ENCODE measurements at places on chromosomes 3 and 15.

DNA sequence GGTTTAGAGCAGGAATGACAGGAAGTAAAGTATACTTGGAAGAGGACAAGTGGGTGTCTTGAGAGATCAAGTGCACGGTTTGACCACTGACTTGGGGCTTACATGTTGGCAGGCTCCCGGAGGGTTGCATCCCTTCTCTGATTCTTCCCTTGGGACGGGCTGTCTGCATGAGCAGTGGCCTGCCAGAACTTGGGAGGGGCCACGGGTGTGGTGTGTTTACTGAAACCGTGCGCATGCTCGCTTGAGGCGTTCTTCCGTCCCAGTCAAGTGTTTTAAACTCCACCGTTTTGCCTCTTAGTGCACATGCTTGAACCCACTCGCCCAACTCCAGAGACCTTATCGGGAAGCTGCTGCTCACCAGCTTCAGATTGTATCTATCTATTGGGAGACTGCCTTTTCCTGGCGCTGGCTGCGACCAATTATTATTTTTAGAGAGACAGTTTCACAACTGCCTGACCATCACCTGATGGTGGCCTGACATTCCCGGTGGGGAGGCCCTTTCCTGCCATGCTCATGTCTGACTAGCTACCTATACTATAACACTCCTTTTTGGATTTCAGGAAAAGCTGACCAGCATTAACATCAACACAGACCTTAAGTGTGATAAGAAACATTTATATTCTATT, 14.9 kb upstream of the C3orf22 start:
- DNase-seq, result no peak

DNA sequence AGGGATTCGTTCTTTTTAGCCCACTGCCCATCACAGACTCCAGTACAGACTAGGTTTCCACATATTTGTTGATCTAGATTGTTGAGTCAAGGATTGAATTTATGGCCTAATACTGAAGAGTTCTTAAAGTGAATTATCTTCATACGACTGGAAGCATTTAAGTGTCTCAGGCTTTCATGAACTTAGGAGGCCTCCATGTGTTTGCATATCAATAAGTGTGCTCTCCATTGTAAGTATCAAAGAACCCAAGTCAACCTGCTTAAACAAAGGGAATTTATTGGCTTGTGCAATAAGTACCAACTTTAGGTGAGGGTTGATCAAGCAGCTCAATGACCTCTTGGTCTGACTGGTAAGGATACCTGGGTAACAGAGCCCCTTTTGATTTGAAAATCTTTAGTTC, 382.1 kb downstream of the PDCD6IP start:
- DNase-seq, result no peak

GRCh38 chr3:63909431-63909830, 2.8 kb downstream of the SCAANT1 start:
- DNase-seq, result no peak

- no peak for DNase-seq
Observed at GRCh38 chr3:157067114-157067513, 92.8 kb downstream of the CCNL1 start.

- DNase-seq, result no peak
Observed at GRCh38 chr3:108590460-108590859, 938 bp downstream of the DZIP3 start.

GRCh38 chr3:58573640-58574039, 3.6 kb downstream of the FAM107A start:
- no peak for DNase-seq

- DNase-seq, result no peak
Observed at GRCh38 chr3:132382267-132382666, 35.0 kb upstream of the DNAJC13 start.

DNA sequence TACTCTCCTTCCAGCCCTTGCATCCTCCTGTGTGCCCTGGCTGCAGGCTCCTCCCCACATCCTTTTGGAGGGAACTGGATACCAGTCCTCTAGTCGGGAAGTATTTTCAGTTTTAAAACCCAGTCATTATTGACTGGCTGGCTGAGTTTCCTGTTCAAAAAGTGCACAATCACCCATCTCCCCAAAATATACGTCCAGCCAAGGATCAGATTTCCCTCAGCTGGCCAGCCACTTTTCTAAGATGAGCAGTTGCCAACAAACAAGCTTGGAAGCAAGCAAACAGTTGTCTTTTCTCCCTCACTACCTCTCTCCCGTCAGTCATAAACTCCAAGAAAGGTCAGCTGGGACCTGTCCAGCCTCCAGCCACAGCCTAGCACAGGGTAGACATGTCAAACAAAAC, 147.7 kb upstream of the GALNT15 start:
- DNase-seq, result no peak

GRCh38 chr3:111517801-111518200, 24.2 kb upstream of the CD96 start:
- DNase-seq, result no peak

- DNase-seq, result no peak
Observed at GRCh38 chr3:41898631-41899030, 63.3 kb downstream of the ULK4 start.

GRCh38 chr3:115092220-115092791, 54.8 kb downstream of the ZBTB20 start:
- DNase-seq, result peak; percentile 50

DNA sequence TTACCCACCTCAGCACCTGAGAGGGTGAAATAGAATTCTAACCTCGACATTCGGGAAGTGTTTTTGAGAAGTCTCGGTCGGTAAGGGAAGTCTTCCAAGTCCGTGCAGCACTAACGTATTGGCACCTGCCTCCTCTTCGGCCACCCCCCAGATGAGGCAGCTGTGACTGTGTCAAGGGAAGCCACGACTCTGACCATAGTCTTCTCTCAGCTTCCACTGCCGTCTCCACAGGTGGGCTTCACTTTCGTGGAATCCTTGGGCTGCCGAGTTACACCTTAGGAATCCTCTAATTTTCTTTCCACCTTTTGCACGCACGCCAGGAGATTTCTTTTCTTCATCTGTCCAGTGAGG, 775 bp downstream of the CCNDBP1 start:
- DNase-seq, result peak; percentile 33

DNA sequence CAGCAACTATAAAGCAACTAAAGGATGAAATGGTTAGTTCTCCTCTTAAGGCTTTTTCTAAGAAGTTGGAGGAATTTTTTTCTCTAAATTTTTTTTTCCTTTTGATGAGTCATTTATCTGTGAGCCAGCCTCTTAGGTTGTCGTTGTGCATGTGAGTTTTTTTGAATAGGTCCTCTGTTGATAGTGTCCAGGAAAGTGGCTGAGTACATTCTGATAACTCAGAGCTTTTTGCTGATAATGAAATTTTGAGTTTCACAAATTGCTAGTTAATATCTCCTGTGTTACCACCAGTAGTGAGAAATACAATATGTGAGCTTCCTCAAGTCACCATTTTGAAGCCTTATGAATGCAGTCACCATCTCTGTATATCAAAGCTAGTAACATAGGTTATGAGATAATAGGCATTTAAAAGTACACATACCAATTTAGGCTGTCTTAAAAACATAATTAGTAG, 7.1 kb upstream of the LXN start:
- peak; percentile 36 for DNase-seq

DNA sequence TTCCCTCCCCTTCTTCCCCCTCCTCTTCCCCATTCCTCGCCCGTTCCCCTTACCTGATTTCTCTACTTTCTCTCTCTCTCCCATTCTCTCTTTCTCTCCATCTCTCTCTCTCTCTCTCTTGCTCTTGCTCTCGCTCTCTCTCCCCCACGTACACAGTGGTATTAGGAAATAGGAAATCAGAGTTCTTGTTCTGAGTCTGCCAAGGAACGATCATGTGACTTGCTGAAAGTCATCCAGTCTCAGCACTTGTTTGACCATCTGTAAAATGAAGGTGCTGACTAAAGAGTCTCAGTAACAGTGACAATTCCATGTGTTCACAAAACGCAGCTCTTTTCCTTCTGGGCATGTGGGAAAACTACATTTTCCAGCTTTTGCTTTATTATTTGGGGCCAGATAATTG, 445.0 kb upstream of the TGFBR2 start:
- DNase-seq, result peak; percentile 68

GRCh38 chr3:98259707-98260106, 4.3 kb upstream of the OR5H6 start:
- DNase-seq, result peak; percentile 4

- no peak for DNase-seq
Observed at GRCh38 chr3:189849262-189849661, 218.1 kb downstream of the TP63 start.

DNA sequence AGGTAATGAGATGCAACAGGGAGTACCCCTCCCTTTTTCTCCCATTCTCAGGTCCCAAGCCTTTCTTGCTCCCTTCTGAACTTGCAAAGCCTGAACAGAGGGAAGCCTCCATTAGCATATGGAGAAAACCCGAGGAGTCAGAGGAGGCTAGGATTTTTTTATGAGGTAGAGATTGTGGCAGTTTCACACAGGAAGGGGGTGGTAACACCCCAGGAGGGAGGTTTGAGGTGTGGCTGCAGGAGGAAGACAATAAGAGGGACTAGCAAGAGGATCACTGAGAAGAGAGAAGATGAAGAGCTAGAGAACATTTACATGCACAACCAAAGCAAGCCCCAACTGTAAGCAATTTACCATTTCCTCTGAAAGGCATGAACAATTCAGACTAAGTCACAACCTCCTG, 322.7 kb downstream of the SV2B start:
- DNase-seq, result no peak

GRCh38 chr3:76679541-76679940, 360.4 kb upstream of the ROBO2 start:
- DNase-seq, result no peak

- peak; percentile 87 for DNase-seq
Observed at GRCh38 chr15:75067123-75067830, 43.9 kb downstream of the PPCDC start.

DNA sequence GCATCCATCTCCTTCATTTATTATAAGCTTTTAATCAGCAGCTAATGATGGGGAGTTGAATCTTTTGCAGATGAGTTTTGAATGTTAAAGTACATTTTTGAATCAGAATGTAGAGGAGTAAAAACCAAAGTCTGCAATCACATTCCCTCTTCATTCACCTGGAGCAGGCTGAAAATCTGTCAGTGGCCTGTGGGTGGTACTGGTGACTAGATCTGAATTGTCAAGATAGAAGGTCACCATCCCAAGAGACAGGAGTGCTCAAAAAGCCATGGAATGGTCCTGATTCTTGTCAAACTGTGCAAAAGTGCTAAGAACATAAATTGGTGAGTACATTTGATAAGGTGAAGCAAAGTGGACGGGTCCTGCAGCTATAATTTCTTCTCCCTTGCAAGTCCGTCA, 881.3 kb upstream of the NR2F2 start:
- no peak for DNase-seq

GRCh38 chr15:80921736-80922410, 67.7 kb downstream of the MESD start:
- no peak for DNase-seq

- no peak for DNase-seq
Observed at GRCh38 chr3:111269777-111270176, 198.2 kb downstream of the NECTIN3 start.

DNA sequence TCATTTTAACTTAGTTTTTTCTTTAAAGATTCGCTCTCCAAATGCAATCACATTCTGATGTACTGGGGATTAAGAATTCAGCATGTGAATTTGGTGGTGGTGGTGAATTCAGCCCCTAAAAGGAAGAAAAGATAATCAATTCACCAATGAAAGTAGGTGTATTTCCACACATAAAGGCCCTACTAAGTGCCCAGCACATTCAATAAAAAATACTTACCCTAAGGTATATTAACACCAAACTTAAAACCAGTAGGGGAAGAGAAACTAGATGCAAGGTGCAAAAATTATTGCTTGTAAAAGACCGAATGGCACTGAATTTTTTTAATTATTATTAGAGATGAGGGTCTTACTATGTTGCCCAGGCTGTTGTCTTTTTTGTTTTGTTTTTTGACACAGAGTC, 16.8 kb upstream of the SUCNR1 start:
- no peak for DNase-seq

GRCh38 chr3:11037241-11037873, 44.8 kb downstream of the SLC6A1 start:
- no peak for DNase-seq

GRCh38 chr15:70164910-70165715, 67.4 kb upstream of the TLE3 start:
- DNase-seq, result no peak

GRCh38 chr3:184058029-184058428, 5.2 kb downstream of the HTR3C start:
- DNase-seq, result no peak

- peak; percentile 40 for DNase-seq
Observed at GRCh38 chr3:143658861-143659260, 189.4 kb downstream of the SLC9A9 start.

GRCh38 chr3:188299068-188299467, 145.1 kb downstream of the LPP start:
- DNase-seq, result peak; percentile 44

DNA sequence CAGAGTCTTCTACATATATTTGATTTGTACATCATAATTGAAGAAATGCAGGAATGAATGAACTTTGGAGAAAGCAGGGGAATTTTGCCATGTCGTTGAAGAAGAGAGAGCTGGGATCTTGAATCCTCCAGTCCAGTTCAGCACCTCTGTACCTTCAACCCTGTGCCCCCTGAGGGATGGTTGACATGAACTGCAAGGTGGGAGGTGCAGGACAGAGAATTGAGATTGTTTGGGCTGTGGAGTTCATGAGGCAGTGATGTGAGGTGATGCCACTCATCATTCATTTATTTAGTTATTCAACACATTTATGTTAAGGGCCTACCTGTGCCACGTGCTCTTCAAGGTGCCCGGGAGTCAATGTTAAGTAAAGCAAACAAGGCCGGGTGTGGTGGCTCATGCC, 104.6 kb downstream of the ARNT2 start:
- no peak for DNase-seq

DNA sequence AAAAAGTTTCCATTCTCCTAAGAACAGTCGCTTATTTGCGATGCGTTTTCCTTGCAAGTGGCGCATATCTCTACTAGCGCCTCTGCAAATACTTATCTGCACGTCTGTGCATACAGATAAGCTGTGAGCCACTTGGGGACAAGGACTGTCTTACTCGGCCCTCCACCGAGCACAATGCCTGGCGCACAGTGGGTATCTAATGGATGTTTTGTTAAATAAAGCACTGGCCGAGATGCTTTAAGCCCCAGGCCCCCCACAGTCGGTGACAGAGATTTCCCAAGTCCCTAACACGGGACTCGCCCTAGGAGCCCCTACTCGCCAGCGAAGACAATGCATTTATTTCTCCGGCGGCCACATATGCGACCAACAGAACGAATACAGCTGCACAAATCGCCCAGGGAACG, 503 bp downstream of the HLTF start:
- DNase-seq, result peak; percentile 29

DNA sequence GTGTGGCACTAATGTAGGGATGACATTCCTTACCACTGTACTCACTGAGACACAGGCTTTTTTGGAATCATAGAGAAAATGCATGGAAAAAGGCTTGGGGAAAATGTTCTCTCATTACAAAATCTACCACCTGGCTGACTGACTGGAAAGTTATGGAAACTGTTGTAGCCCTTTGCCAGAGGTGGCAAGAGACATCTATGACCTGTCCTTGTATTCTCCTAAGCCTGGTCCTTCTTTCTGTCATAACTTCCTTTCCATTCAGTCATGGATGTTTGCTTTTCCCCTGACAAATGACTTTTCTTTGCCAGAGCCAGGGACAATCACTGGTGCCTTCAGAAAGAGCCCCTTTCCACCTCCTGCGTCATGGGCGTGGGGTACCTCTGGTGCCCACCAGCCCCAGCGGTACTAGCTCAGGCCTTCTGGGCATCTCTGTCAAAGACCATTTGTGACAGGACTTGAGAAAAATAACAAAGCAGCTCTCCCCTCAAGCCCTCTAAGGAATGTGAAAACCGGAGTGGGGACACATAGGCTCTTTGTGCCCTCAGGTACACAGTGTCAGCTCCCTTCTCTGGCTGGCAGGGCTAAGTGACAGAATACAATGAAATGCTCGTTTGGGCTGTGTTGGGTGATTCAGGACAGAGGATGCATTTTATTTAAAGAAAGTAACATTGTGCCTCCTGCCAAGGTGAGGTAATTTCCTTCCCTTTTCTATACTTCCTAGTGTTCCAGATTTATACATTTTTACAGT, 381.1 kb upstream of the RASGRP1 start:
- no peak for DNase-seq
